K562 (cell line): ENCODE measurements at places on chromosomes 12 and 14.

- peaks cover 88% of the 10 kb centered on the region for H3K36me3 ChIP-seq
- H3K27ac ChIP-seq = no peak overlapping the region
- no peak for DNase-seq
- no peaks in the 10 kb centered on the region for H3K27me3 ChIP-seq
- no peak overlapping the region for H3K4me3 ChIP-seq
- H3K4me1 ChIP-seq = peaks cover 19% of the 10 kb centered on the region; the same call in 2 of the 3 replicates
Measured at GRCh38 chr12:31965090-31965489, 5.9 kb downstream of the RESF1 start.

- no peak overlapping the region for H3K4me3 ChIP-seq
- DNase-seq = peak; percentile 33
- H3K27ac ChIP-seq = no peak overlapping the region
- no peaks in the 10 kb centered on the region for H3K27me3 ChIP-seq
- H3K4me1 ChIP-seq = no peaks in the 10 kb centered on the region; the same call in 1 of the 2 replicates
Measured at GRCh38 chr12:21346542-21347205, 12.0 kb upstream of the SLCO1A2 start.

DNA sequence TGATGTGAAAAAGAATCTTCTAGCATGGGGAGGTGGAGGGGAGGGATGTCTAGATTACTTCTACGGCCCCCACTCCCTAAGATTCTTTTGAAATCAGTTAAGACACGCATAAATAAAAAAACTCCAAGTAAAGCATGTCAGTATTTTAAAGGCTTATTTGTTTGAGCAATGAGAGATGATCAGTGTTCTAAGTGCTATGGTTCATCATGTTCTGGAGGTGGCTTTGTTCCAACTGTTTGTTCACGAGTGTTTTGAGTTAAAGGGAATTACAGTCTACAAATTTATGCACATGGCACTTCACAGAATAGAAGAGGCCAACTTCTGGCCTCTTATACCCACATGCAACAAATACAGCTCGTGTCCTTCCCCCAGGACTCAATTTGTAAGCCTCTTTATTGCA, 394.9 kb downstream of the RAD51B start:
- no peak for DNase-seq
- no peaks in the 10 kb centered on the region for H3K36me3 ChIP-seq
- no peak overlapping the region for H3K27ac ChIP-seq
- no peak overlapping the region for H3K4me3 ChIP-seq
- no peaks in the 10 kb centered on the region for H3K27me3 ChIP-seq
- peaks cover 35% of the 10 kb centered on the region for H3K4me1 ChIP-seq

- DNase-seq = no peak
- H3K27ac ChIP-seq = no peak overlapping the region
- no peaks in the 10 kb centered on the region for H3K4me1 ChIP-seq
- H3K36me3 ChIP-seq = no peaks in the 10 kb centered on the region
Measured at GRCh38 chr12:19857204-19857603, 417.9 kb downstream of the AEBP2 start.

- peaks cover 10% of the 10 kb centered on the region for H3K4me1 ChIP-seq
- H3K36me3 ChIP-seq = no peaks in the 10 kb centered on the region
- H3K27me3 ChIP-seq = no peaks in the 10 kb centered on the region
- H3K27ac ChIP-seq = peak overlapping the region; percentile 92; the same call in 2 of the 3 replicates
- no peak overlapping the region for H3K4me3 ChIP-seq
Measured at GRCh38 chr14:20179218-20179617, 11.5 kb upstream of the OR11G2 start.

DNA sequence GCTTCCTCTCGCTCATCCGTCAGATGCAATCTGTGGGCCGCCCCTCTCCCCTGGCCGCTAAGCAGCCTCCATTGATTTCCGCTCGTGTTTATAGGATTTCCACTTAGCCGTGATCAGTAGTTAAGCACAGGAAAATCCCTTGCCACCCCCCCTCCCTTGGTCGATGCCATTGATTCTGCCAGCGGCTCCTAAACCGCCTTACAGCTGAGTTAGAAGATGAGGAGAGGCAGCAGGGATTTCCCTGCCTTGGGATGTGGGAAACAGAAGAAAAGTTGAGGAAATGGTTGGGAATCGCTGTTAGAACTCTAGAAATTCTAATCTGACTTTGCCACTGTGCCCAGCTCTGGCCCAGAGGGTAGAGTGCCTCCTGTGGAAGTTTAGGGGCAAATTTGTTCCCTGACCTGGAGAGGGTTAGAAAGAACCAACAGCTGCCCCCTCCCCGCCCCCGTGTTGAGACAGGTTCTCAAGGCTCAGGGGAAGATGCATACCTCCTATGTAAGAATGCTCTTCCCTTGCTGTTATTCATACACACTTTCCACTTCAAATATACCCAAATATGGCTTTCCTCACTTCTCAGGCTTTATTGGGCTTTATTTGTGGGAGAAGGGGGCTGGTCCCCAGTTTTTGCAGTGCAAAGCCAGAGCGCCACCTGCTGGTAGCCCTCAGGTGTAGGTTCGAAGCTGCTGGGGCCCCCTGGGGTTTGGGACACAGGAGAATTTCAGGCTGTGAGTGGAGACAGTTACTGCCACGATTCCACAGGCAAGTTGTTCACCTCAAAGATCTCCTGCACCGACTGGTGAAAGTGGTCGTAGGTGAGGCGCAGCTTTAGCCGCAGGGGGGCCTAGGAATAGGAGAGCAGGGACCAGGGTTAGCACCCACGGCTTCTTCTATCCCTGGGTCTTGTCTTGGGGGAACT, 3.2 kb downstream of the THTPA start:
- no peaks in the 10 kb centered on the region for H3K27me3 ChIP-seq
- H3K27ac ChIP-seq = no peak overlapping the region
- peak; percentile 68 for DNase-seq
- no peak overlapping the region for H3K4me3 ChIP-seq
- H3K36me3 ChIP-seq = peaks cover 54% of the 10 kb centered on the region; the same call in 2 of the 3 replicates
- H3K4me1 ChIP-seq = peaks cover 7% of the 10 kb centered on the region; the same call in 1 of the 3 replicates

DNA sequence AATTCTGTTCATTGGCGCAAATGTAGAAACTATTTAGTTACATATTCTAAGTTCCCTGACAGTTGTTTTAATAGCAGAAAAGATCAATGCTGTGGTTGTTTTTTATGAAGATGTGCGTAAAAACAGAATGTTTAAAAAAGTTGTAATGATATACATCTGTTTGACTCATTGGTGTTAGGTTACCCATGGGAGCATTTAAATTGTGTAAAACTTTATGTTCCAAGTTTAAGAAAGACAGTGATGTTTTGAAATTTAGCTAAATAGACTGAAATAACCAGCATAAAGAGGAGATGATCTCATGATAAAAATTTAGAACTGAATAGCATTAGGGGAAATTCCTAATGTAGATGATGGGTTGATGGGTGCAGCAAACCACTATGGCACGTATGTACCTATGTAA, 3.6 kb downstream of the PELI2 start:
- no peaks in the 10 kb centered on the region for H3K36me3 ChIP-seq
- no peaks in the 10 kb centered on the region for H3K4me1 ChIP-seq
- peaks cover 11% of the 10 kb centered on the region for H3K27me3 ChIP-seq
- no peak for DNase-seq
- H3K27ac ChIP-seq = no peak overlapping the region
- H3K4me3 ChIP-seq = no peak overlapping the region

DNA sequence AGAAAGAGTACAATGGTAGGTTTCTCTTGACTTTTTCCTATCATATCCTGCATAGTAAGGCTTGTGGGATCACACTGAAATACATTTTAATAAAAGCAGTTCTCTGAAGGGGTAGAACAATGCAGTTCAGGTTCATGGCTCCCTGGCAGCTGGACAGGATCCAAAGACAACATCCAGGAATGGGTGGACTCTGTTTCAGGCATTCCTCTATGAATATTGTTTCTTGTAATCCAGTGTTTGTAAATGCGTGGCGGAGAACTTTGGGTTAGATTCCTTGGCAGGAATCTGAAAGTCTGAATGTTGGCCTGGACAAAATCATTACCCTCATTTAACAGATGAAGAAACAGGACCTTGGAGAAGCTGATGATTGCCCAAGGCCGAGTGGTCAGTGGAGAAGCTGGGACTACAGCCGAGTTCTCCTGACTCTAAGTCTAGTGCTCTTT, 43.5 kb downstream of the SYNE2 start:
- no peaks in the 10 kb centered on the region for H3K27me3 ChIP-seq
- H3K36me3 ChIP-seq = no peaks in the 10 kb centered on the region

GRCh38 chr14:101953151-101953550, 11.2 kb upstream of the DYNC1H1 start:
- H3K27me3 ChIP-seq = no peaks in the 10 kb centered on the region
- H3K4me1 ChIP-seq = peaks cover 28% of the 10 kb centered on the region
- H3K4me3 ChIP-seq = no peak overlapping the region
- no peaks in the 10 kb centered on the region for H3K36me3 ChIP-seq
